Occipital lobe (tissue), 3 donors: ENCODE measurements at places on chromosomes 4 and X. TPM values are rescaled to one million over a fixed set of nuclear protein-coding genes. Genes with fewer than 3 reads are reported as not detected.

The RAB9B gene
- total RNA-seq = 36.3 TPM

The KIAA1210 gene
- total RNA-seq = under 0.01 TPM

The ASMT gene
- 0.62 TPM for total RNA-seq

The ASB5 gene
- total RNA-seq = 0.47 TPM

The LDOC1 gene
- total RNA-seq = 8.4 TPM

The PPP4R3C gene
- total RNA-seq = not detected

The ARX gene
- total RNA-seq = 6.2 TPM
